Hepatocyte (in vitro differentiated cells): ENCODE measurements at places on chromosomes 3 and 15. TPM values are rescaled to one million over a fixed set of nuclear protein-coding genes. Genes with fewer than 3 reads are reported as not detected.

Gene C3orf52
- total RNA-seq, result 14.6 and 20.7 TPM in 2 replicates

Gene NRG4
- total RNA-seq, result 0.50 and 0.80 TPM in 2 replicates

Gene GATA2
- 0.88 and 2.6 TPM in 2 replicates for total RNA-seq

Gene H1-8
- total RNA-seq, result not detected in 2 replicates

DNA sequence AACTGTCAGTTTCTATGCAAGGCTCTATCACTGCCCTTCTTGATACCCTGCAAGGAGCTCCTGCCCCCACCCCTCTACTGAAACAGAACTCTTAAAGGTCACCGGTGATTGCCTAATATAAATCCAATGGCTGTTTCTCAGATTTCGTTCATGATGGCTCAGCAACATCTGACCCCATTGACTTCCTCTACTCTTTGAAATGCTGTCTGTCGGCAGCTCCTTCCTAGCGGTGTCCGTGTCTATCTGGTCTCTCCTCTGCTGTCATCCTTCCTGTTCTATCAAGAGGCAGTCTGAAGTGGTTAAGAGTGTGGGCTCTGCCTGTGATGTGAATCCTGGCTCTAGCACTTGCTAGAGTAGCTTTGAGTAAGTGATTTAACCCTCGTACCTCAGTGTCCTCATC, 5.5 kb downstream of the TMEM266 start:
- no peak for DNase-seq

- DNase-seq, result peak; percentile 62
Observed at GRCh38 chr3:24678421-24678865, 183.8 kb upstream of the THRB start.

DNA sequence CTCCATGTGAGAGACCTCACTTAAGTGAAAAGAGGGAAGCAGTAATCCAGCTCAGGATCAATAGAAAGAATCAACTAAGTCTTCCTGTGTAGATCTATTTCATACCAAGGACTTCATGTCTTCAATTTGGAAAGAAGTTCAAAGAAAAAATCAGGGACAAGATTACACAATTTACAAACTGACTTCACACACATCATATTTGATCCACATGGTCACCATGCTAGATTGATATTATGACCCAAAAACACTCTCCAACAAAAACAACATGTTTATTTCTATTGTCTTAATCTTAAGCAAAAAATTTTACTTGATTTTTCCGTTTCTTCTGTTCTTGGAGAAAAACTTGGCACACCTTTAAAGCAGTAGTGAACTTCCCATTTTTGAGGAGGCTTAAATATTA, 76.3 kb downstream of the THBS1 start:
- DNase-seq, result no peak

GRCh38 chr15:70512772-70513362, 250.5 kb downstream of the UACA start:
- no peak for DNase-seq

GRCh38 chr15:90400759-90401314, 12.8 kb downstream of the IQGAP1 start:
- DNase-seq, result peak; percentile 89

GRCh38 chr3:107598926-107599771, 76.4 kb downstream of the BBX start:
- peak; percentile 74 for DNase-seq

DNA sequence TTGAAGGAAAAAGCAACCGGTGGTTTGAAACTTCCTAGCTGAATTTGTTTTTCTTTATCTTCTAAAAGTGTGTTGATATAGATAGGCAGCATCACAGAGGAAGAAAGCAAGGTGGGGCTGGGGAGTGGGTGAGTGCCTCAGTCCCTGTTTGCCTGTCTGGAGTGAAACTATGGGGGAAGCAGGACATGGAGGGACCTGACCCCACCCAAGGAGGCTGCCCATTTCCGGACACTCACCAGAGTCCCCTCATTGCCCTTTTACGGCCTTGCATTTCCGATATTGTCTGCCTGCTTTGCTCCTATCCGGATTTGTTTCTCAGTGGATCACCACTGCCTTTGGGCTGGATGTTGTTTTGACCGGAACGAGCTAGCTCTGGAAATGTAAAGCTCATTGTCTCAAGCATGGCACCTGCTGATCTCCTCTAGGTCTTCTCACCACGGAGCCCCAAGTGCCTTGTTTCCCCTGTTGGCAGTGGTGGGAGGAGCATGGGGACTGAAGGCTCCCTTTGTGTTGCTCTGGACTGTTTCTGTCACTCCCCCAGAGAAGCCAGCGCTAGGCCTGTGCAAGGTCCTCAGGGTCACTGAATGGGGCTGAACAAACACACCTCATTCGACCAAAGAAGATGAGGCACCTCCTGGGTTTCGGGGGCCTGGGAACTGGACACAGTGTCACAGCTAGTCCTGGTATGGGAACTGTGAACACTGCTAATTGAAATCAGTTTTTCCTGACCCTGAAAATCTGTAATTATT, 7.0 kb downstream of the CLDN11 start:
- DNase-seq, result peak; percentile 20

GRCh38 chr15:97383516-97383915, 577.0 kb upstream of the ARRDC4 start:
- no peak for DNase-seq

GRCh38 chr3:132237652-132238032, 79.6 kb upstream of the ACP3 start:
- no peak for DNase-seq

- no peak for DNase-seq
Observed at GRCh38 chr3:183038221-183038620, 57.9 kb upstream of the DCUN1D1 start.

DNA sequence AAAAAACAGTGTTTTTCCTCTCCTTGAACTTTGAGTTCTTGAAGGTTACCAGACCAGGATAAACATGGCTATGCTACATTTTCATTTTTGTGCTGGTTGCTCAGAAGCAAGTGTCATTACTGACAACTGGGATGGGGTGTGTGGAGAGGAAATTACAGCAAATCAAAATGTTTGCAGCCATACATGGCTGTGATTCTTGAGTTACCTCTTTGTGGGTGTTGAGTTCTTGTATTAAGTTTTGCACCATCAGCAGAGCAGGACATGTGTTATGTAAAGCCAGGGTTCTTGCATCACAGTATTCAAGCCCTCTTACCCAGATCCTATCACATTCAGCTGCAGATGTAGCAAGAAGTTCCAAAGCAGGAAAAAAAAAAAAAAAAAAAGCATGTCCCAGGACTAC, 53.9 kb upstream of the ATOSA start:
- peak; percentile 36 for DNase-seq

- DNase-seq, result no peak
Observed at GRCh38 chr15:97126553-97127233, 796.2 kb downstream of the NR2F2 start.

- no peak for DNase-seq
Observed at GRCh38 chr15:68981941-68982340, 32.6 kb upstream of the NOX5 start.

DNA sequence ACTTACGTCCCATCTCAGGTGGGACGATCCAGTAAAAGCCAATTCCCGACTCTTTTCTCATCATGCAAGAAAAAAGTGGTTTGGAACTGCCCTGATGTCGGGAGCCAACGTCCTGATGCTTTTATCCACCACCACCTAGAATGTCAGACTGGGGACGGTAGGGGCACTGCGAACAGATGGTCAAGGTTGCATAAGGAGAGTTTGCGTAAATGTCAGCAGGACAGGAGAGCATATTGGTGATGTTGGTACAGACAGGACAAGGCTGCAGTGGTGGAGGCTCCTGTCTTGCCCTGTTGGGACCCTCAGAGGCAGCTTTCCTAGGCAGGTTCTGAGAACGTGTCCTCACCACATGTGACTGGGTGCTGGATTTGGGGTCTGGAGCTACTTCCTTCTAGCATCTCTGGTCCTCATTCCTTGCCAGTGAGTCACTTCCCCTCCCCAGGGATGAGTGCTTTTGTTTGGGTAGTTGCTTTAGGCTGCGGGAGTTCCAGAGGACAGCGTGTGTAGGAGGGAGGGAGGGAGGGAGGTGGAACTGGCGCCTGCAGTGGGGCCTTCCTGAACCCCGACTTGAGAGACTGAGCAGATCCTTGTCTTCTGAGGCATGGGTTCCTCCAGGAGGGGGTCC, 21.0 kb downstream of the THSD4 start:
- no peak for DNase-seq

- no peak for DNase-seq
Observed at GRCh38 chr3:154598166-154598565, 168.2 kb upstream of the GPR149 start.

DNA sequence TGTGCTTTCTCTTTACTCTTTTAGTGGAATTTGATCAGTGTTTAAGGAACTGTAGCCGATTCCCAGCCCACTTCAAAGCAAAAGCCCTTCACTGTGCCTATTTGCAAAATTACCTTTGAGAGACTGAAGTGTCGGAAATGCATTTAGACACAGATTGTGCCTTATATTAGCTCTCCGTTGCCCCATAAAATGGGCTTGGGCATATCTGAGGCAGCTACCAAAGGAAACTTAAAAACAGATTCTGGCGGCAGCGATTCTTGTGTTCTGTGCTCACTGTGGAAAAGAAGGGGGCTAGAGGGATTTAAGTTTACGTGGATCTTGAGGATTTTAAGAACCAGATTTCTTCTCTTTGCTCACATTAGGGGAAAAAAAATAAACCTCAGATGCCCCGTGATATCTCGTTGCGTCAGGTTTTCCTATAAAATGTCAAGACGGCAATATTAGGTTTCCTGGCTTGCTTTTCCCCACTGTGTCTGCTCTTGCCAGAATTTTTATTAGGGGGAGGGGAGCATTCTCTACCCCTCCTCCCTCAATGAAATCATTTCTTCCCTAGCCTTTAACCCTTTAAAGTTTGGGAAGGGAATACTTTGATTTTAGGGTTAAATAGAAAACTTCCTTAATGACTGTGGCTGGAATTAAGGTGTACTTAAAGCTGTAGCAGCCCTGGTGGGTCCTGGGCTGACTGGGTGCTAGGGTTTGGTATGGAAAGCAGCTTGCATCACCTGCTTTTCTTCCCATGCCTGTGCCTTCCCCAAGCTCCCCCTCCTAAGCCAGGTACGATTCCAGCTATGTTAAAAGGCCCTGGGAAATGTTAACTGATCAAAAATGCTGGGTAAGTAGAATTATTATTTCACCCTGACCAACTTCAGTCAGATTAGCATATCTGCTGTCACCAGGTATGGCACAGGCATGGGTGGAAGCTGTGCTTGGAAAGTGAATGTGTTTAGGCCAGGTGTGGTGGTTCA, 73.8 kb downstream of the SMAD3 start:
- DNase-seq, result no peak

GRCh38 chr3:152909180-152909883, 74.4 kb downstream of the P2RY1 start:
- peak; percentile 12 for DNase-seq

GRCh38 chr3:93910097-93910496, 63.6 kb downstream of the PROS1 start:
- DNase-seq, result no peak

- DNase-seq, result no peak
Observed at GRCh38 chr15:81524496-81524895, 150.5 kb upstream of the TMC3 start.

DNA sequence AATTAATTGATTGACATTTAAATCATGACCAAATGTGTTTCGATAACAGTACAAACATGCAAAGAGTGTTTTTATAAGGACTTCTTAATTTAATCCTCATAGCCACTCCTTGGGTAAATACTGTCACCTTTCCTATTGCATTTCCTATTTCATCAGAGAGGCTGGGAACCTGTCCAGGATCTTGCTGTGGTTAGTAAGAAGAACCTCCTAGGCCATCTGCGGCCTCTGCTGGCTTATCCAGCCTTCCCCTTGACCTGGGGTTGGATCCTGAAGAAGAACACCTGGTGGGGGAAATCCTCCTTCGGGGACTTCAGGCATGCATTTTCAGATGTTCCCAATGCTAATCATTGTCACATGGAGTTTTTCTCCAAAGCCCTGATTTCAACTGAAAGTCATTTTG, 25.5 kb downstream of the GLDN start:
- DNase-seq, result peak; percentile 47

DNA sequence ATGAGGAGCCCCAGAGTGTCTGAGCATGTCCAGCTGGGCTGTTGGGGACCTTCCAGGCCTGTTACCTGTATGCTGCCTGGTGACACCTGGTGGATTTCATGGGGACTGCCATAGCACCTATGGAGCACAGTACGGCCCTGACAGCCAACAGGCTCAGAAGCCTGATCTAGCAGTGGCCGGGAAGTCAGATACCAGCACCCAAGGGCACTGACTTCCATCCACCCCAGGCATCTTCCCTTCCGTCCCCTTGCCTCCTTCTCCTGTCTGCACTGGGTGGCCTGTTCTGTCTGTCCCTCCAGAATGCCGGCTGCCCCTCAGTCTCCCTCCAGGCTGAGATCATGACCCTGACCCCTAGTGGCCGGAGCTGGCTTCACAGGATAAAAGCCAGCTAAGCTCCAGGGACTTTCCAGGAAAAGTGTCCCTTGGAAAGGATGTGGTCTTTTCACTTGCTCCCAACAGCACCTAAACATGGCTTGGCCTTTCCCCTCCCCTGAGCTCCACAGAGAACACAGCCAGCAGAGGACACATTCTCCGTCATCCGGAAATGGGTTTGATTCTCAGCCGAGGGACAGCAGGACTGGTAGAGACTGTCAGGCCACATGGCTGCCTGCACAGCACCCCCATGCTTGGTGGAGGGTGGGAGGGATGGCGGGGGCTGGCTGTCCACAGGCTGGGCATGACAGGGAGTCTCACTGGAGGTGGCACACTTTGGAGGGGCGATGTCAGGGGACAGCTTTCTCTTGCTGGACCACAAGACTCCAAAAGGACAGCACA, 9.5 kb downstream of the RPS17 start:
- peak; percentile 77 for DNase-seq

GRCh38 chr15:63080634-63081250, 38.2 kb downstream of the TPM1 start:
- DNase-seq, result no peak

- no peak for DNase-seq
Observed at GRCh38 chr3:13023235-13023970, 49.8 kb downstream of the IQSEC1 start.

GRCh38 chr3:146343551-146343950, 92.6 kb upstream of the PLSCR4 start:
- DNase-seq, result no peak
